SK-N-DZ (cell line): ENCODE measurements at places on chromosomes 2 and 18.

DNA sequence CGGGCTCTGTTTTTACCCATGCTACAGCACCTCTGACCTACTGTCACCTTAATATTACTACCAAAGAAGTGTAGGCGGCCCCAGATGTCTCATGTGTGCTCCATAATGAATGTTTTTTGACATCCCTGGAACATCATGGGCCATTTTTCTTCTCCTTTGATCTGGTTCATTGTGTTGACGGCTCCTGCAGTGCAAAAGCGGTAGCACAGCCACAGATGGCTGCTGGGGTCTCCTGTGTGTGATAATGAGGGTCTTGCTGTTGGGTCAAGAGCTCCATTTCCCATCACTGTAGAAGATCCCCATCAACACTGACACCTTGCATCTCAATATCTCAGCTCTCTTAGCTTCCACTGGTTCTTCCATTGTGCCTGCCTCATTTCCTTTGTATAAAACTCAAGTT is 95.0 kb downstream of the CDH20 start:
- DNase-seq: no peak

DNA sequence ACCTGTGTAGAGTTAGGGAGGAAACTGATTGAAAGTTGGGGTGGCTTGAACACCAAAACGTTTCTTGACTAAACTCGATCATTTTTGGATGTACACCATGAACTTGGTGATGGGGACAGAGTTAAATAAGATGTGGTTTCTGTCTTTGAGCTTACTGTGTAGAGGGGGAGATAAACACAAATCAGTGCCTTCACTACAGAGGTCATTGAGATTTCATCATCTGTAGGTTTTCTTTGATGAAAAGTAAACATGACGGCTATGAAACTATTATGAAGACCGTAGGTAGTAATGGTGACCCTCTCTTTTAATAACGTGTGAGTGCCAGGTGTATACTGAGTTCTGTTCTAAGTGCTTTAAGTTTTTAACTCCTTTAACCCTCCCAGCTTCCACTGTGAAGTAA is 6.5 kb downstream of the LCLAT1 start:
- DNase-seq: no peak

GRCh38 chr2:3025261-3025660 is 352.4 kb downstream of the EIPR1 start:
- DNase-seq: no peak

- no peak for DNase-seq
Measured at GRCh38 chr2:85137156-85137555, 4.0 kb downstream of the TCF7L1 start.

GRCh38 chr2:64946769-64947247 is 42.4 kb upstream of the SLC1A4 start:
- DNase-seq: no peak

DNA sequence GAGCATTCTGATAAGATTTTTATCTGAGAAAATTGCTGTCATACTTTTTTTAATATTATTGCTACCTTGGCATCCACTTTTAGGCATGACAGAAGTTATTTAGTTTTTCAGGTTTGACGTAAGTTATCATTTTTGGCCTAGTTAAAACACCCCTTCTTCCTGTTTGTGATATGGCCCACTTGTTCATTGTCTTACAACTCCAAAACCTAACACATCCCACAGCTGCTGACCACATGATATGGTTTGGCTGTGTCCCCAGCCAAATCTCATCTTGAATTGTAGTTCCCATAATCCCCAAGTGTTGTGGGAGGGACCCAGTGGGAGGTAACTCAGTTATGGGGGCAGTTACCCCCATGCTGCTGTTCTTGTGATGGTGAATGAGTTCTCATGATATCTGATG is 388.1 kb downstream of the SLC4A3 start:
- no peak for DNase-seq

GRCh38 chr2:215521031-215521430 is 85.2 kb upstream of the FN1 start:
- DNase-seq: no peak

DNA sequence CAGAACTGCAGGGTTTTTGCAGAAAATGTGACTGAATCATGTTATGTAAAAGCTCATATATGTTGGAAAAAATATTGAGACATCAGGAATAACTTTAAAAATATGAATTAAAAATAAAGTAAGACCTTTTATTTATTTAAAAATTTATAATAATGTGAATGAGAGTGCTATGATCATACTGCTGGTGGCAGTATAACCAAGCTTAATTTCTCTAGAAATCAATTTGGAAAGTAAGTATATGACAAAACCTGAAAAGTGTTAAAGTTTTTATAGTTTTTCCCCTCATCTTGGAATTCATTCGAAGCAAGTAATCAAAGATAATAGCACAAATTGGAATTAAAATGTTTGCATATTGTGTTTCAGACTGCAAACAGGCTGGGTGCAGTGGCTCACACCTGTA is 7.5 kb downstream of the SLC39A10 start:
- no peak for DNase-seq

DNA sequence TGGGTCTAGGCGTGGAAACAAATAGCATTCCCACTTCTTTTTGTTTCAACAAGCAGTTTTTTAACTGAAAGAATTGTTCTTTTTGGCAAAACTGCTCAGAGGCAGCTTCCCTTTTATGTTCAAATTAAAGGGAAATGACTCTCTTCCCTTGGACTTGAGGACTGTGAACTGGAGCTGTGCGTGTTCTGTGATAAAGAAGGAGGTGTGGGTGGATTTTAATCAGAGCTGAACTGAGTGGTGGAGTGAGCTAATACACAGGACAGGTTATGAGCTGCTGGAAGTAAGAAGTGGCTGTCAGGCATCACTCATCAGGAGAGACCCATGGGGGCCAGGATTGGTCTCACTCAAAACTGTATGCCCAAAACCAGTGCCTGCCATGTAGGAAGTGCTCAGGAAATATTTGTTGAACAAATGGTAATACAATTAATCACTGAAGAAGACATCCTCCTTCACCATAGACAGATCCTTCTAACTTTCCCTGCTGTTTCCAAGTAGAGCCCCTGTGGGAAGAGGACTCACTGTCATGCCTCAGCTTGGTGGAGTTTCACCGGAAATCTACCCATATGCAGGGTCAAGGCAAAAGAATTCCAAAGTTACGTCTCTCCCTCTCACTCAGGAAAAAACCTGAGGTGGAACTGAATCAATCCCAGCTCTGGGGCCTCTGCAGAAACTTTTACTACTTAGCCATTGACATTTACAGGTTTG is 55.9 kb downstream of the FEZ2 start:
- DNase-seq: no peak

DNA sequence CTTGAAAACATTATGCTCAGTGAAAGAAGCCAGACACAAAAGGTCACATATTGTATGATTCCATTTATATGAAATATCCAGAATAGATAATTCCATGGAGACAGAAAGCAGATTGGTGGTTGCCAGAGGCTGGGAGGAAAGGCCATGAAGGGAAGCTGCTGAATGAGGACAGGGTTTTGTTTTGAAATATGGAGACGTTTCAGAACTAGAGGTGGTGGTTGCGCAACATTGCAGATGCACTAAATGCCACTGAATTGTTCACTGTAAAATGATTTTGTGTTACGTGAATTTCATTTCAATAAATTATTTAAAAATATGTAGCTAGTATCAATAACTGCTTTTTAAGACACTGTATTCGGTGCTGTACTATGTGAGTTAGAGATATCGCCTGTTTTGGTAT is 101.7 kb upstream of the ZNF236 start:
- DNase-seq: no peak

DNA sequence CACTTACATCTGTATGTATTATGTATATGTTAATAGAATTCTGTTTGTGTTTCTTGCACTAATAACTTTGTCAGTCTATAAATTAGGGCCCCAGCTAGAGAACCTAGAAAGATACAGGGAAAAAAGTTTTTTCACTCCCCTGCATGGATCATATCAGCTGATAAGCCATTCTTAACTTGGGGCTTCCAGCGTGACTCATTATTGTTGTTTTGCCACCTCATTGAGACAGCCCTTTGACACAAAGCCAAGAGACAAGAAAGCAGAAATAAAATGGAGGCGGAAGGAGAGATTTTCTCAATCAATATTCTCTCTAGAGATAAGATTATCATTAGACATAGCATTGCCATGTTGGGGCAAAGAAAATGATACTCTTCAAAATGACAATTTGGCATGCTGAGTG is 93.4 kb downstream of the AKAIN1 start:
- no peak for DNase-seq

- DNase-seq: peak; percentile 65
Measured at GRCh38 chr2:137947728-137948336, 16.4 kb upstream of the HNMT start.

DNA sequence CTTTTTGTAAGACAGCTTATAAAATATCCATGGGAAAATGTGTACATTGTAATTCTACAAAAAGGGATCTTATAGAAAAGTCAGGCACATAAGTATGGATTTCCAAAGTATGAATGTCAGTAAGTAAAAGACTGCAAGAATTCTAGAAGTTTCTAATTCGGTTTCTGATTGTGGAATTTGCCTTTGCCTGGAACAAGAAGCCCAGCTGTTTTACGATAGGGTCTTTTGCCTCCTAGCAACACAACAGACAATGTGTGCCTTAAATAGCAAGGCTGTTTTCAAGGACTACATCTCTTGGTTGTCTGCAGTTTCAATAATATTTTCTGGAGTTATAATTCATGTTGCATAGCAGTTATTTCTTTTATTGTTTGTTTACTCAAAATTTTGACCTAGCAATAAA is 312.9 kb downstream of the MTX2 start:
- DNase-seq: no peak

GRCh38 chr2:235168174-235168979 is 216.6 kb downstream of the SH3BP4 start:
- no peak for DNase-seq

DNA sequence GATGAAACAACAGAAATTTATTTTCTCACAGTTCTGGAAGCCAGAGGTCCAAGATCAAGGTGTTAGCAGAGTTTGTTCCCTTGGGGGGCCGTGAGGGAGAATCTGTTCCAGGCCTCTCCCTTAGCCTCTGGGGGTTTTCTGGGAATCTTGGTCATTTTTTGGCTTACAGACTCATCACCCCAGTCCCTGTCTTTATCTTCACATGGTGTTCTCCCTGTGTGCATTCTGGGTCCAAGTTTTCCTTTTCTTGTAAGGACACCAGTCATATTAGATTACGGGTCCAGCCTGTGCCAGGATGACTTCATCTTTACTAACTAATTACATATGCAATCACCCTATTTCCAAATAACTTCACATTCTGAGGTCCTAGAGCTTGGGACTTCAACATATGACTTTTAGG is 292.5 kb upstream of the TRIB2 start:
- no peak for DNase-seq
